HFFc6 (cell line): ENCODE measurements at places on chromosomes 16 and 17.

- no peak for DNase-seq
Observed at GRCh38 chr17:59684967-59685366, 22.3 kb downstream of the PTRH2 start.

DNA sequence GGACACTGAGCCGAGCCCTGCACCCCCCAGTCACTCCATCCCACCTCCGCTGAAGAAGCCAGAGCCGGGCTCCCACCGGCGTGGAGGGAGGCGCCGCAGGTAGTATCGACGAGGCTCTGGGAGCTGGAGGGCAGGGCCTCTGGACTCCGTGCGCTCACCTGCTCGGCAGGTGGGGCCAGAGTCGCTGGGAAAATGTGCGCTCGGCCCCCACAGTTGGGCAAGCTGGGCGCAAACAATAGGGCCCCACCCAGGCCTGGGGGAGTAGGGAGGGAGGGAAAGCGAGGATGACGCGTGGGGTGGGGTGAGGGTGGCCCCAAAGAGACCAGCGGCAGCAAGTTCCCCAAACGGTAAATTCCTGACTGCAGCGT lies 668 bp downstream of the JUP start:
- no peak for DNase-seq

GRCh38 chr16:68445458-68445857 lies 2.9 kb downstream of the SMPD3 start:
- peak; percentile 38 for DNase-seq

DNA sequence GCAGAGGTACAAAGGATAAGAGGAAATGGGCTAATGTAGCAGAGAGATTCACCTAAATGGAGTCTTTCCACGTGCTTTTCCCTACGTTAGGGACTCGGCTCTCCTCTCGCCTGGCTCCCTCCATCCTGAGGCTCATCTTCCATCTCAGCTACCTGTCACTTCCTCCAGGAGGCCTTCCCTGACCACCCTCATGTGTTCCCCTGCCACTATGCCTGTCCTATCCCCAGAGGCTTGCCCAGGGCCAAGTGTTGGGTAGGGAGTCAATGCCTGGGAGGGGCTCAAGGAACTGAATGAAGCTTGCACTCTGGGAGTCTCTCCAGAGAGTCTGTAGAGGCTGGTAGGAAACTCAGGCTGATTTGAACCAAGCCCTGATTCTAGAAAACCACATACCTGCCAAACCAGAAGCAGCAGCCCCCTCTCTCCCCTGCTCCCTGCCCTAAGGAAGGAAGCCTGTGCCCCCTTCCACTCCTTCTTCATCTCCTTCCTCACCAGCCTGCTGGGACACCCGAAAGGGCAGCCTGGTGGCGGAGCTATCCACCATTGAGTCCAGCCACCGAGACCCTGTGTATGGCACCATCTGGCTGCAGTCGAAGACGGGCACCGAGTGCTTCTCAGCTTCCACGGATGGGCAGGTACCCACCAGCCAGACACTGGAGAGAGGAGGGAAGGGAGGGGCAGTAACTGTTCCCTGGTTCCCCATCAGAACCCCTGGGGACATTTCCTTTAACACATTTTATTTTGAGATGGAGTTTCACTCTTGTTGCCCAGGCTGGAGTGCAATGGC lies 25.4 kb downstream of the DNAI2 start:
- no peak for DNase-seq

DNA sequence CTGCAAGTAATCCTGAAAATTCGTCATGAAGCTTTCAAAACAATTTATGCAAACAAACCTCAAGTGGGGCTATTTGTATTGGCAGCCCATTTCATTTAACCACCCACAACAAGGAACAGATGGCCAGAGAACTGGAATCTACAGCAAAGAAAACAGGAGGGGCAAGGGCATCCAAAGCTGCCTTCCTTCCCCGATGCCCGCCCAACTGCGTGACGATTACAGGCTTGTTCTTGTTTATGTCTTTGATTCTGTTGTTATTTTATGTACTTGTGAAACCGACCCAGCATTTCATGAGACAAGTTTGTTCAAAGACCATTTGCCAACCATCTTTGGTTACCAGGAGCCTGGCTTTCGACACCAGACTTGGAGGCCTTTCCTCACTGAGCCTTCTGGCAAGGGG lies 59.1 kb upstream of the IRX6 start:
- no peak for DNase-seq

- DNase-seq: no peak
Observed at GRCh38 chr17:71777048-71777640, 343.7 kb upstream of the SOX9 start.

DNA sequence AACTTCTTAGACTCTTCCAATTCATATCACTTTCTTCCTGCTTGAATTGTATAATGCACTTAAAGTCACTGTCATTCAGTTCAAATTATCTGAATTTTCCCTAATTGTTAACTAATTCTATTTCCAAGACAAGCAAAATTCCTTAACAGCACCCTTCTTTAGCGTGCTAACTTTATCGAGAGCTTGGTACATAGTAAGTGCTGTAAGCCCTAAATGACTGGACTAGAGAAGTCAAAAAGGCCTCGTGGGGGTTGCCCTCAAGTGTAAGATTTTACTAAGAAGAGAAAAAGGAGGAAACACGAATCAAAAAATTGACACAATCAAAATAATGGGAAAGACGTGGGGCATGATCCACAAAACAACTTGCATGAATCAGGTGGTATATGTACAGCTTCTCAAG lies 11.3 kb downstream of the KANSL1 start:
- no peak for DNase-seq

DNA sequence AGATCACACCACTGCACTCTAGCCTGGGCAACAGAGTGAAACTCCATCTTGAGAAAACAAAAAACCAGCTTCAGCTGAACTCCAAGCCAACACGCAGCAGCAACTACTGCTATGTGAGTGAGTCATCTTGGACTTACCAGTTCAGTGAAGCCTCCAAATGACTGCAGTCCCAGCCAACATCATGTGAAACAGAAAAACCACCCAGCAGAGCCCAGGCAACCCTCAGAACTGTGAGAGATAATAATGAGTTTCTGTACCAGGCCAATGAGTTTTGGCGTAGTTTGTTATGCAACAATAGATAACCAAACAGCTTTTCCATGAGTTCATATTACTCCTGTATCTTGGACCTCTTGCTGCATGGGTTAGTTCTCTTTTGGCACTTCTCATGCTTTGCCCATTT lies 23.3 kb downstream of the PHF12 start:
- DNase-seq: no peak

DNA sequence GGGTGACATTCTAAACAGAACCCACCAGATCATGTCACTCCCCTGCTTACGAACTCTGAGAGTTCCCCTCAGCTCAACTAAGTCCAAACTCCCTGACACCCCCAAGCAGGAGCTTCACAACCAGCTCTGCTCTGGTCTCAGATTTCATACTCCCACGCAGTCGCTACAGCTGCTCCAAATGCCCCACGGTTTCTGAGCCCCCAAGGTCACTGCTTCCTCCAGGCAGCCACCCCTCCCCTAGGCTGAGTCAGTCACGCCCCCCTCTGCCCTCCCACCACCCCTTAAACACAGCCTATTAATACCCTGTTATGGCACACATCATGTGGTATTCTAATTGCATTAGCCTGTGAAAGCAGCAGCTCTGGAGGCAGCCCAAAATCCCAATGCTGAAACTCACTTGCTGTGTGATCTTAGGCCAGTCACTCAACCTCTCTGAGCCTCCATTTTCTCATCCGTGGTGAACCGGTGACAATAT lies 51.5 kb downstream of the GSG1L start:
- no peak for DNase-seq

DNA sequence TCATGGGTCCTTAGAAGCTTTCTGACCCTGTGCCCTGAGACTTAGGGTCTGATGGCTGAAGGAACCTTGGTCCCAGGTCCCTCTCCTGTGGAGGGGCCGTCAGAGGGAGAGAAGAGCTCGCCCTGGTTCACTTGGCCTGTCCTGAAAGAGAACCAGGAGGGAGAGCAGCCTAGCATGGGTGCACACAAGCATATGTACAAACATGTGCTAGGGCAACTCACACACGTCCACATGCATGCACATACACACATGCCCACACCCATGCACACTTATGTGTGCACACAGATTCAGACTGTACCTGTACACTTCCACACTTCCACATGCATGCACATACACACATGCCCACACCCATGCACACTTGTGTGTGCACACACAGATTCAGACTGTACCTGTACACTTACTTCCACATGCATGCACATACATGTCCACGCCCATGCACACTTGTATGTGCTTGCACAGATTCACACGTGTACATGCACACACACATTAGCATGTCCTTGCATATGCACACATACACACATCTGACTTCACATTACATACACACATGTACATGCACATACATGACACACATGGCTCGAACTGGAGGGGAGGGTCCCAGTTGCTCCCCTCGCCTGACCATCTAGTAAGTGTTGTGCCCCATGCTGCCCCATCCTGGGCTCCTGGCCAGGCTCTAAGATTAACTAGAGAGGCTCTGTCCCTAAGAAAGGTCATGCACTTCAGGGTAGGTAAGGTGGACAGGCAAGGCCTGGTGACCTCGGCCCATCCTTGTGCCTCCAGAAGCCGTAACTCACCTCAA lies 122.0 kb downstream of the METRNL start:
- DNase-seq: no peak

- DNase-seq: no peak
Observed at GRCh38 chr17:70265471-70265870, 96.1 kb downstream of the KCNJ2 start.

DNA sequence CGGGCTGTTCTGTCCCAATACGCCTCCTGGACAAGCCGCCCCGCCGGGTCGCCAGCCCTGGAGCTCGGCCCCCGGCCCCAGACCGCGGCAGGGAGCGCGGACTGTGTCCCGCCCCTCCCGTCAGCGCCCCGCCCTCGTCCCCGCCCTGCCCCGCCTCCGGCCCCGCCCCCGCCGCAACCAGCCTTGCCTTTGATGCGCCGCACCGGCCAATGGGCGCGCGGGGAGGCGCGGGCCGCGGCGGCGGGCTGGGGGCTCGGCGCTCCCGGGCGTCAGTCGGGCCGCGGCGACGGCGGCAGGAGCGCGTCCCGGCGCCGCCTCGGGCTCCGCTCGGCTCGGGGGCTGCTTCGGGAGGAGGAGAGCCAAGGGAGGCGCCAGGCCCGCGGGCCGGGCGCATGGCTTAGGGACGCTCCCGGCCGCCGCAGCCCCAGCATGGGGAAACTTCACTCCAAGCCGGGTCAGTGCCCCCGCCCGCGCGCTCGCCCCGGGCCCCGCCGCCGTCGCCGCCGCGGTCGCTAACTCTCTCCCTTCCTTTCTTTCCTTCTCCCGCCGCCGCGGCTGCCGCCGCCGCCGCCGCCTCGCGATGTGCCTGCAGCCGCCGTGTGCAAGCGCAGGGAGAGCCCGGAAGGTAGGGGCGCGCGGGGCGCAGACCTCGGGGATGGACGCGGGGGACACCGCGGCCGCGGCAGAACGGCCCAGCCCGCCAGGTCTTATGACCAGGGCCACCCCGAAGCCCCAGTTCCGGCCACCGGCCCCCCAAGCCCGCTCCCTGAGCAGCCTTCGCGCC lies at the start of gene NKD1:
Gene NKD1 (plus strand): TSS at position 272 of the 784 bp plus-strand sequence. CDS start 158 bp downstream, at position 430.
- DNase-seq: no peak

DNA sequence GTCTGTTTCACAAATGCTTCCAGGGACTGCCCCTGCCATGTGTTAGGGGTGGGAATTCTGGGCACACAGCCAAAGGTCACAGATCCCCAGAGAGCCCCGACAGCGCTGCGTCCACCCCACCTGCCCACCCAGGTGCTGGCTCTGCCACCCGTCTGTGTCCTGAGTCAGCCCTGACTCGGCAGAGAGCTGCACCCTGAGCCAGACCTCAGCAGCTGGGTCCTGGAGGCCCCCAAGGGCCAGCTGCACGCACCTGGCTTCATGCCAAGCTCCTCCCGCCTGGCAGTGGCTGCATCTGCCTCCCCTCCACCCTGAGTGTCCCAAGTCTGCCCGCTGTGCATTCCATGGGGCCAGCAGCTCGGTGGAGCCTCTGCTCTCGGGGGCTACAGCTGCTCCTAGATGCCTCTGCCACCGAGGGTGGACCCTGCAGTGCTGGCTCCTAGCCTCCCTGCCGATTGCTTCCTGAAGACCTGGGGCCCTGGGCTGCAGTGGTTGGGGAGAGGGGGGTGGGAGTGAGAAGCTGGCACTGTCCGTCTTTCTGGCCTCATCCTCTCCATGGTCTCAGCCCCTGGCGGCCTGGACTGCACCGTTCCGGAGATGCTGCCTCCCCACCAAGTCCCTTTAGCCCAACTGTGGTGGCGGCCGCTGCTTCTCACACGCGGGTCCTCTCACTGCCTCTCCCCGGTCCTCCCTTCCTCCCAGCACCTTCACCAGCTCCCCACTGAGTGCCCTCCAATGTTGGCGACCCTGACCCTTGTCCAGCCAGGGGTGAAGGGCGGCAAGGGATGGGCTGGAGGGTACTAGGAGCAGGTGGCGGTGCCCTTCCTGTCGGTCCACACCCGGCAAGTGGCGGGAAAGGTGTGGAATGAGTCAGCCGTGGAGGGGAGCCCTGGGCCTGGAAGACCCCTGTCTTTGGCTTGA lies 3.0 kb downstream of the SECTM1 start:
- DNase-seq: no peak

- no peak for DNase-seq
Observed at GRCh38 chr17:50414808-50415207, 11.2 kb upstream of the ACSF2 start.

DNA sequence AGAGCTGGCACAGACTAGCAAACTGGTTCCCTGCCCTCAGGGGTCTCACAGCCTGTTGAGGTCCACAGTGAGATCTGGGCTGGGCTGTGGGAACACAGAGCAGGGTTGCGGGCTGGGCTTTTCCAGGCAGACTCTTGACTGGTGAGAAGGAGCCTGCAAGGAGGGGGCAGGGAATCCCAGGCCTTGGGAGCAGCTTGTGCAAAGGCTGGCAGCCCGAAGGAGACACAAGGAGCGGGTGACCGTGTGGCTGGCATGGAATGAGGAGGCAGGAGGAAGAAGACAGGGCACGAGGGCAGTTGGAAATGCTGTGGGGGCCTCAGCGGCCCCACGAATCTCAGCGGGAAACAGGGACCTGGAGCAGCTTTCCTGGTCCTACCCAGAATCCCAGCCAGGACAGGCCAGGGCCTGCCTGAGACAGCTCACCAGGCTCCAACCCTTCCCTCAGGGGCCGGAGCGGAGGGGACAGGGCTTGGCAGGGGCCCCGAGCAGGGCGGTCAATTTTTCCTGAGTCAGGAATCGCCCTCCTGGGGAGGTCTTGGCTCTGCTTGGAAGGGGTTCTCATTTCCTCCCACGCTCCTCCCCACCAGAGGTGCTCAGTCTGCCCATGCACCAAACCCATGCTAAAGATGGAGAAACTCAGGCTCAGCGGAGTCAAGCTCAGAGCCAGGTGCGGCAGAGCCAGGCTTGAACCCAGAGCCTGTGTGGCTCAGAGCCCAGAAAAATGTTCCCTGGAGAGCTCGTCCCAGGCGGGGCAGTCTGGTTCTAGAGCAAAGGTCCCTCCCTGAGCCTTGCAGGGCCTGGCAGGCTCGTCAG lies 9.2 kb upstream of the SNN start:
- no peak for DNase-seq

GRCh38 chr17:76142039-76142584 lies 1.1 kb upstream of the FOXJ1 start:
- DNase-seq: no peak

DNA sequence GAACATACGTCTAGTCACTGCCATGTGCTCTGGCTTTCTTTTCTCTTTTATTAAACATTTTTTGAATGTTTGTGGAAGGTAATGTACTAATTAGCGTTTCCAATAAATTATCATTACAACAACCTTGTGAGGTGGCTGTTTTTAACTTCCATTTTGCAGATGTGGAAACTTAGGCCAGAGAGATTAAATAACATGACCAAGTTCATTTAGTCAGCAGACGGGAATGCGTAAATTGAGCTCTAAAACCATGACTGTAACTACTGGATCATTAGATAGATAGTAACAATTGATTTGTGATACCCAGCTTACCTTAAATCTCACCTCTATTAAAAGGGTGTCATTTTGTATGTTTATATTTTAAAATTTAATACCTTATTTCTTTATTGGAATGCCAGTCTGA lies 49.4 kb downstream of the RABEP1 start:
- no peak for DNase-seq

GRCh38 chr17:56699186-56699894 lies 105.8 kb downstream of the NOG start:
- DNase-seq: peak; percentile 99
